ENCODE measurements at places on chromosomes 12 and 14.
A peak's percentile ranks its signal among the peaks of the same experiment; 100 is the strongest.

- no peak for DNase-seq
Measured at GRCh38 chr12:123026094-123026853, 45.8 kb downstream of the ARL6IP4 start.

DNA sequence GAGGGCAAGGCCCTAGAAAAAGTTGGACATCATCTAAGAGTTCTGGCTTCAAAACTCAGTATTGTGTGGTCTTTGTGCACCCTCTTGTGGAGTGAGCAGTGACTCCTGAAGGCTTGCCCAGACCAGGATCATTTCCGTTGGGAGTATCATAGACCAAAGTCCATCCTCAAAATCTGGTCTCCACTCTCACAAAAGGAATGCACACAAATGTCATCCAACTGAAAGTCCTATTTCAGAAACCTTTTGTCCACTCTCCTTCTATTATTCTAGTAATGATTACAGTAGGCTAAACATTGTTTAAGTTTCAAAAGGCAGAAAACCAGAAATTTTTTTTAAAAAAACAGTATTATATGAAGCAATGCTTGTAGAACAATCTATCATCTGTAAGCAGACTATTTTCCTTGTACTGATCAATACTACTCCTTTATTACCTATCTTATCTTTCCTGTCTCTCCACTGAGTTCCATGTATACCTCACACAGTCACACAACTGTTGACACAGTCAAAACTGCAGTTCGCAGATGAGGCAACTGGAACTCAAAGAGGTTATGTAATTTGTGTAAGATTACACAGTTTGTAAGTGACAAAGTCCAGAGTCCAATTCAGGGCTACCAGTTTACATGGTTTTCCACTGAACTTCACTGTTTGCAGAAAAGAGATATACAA is 41.4 kb downstream of the COX16 start:
- peak; percentile 74 for DNase-seq

DNA sequence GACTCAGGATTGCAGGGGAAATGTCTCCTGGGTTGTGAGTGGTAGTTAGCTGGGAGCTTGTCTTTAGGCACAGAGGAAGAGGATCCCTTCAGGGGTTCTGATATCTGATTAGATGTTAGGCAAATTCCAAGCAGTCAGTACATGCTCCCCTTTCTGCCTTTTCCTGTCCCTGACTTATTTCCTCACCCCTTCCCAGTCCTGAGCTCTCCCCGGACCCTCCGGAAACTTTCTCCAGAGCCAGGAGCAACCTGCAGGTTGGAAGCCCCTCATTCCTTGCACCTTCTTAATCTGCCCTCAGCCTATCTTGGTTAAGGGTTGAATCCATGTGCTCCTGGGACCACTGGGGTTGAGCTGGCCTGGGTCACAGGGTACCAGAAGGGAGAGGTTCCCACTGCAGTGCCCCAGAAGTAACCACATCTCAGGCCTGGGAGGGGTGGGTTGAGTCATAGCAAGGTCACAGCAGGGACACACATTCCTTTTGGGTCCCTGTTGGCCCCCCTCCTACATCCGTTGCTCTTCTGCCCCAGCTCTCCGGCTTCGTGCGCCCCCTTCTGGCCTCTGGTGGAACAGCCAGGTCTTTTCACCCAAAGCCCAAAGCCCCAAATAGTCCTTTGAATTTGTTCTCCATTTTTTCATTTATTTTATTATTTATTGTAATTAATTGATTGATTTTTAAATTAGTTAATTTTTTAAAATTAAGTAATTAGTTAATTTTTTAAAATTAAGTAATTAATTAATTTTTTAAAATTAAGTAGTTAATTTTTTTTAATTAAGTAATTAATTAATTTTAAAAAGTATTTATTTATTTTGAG is 1.8 kb downstream of the IGFBP6 start:
- DNase-seq: peak; percentile 78

GRCh38 chr14:63249092-63249491 is 44.8 kb downstream of the RHOJ start:
- no peak for DNase-seq

- DNase-seq: peak; percentile 50
Measured at GRCh38 chr14:50910495-50911420, 33.5 kb downstream of the PYGL start.

DNA sequence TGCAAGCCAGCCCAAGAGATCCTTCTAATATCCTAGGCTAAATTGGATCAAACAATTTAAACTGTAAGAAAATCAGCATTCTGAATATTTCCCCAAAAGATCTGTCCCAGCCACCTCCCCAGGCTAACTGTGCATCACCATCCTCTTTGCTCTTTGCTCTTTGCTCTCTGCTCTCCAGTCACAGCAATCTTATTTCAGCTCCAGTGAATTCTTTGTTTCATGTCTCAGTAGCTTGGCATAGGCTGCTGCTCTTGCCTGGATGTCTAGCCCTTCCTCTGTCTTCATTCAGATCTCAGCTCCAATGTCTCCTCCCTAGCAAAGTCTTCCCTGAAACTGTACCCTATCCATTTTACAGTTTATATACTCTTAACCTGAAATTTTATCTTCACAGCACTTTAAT is 399.8 kb upstream of the USP15 start:
- DNase-seq: no peak

GRCh38 chr14:106551265-106551664 is 1024.9 kb downstream of the TMEM121 start:
- no peak for DNase-seq

DNA sequence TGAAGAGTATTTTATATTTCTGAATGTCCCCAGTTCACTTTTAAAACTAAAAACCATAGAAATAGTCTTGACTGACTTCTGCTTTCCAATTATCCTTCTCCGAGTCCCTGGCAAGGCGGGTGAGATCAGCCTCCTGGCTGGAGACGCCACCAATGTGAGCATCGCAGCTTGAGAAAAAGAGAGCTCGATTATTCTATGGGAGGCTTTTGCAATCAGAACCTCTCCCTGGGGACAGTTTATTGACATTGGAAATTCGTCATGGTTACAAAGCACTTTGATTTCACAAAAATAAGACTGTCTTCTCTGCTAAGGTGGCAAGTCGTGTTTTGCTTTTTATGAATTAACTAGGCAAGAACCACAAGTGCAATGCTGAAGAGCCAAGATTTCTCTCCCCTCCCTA is 23.6 kb upstream of the GPHB5 start:
- peak; percentile 24 for DNase-seq

GRCh38 chr12:68420225-68421010 is 88.3 kb upstream of the MDM1 start:
- no peak for DNase-seq

GRCh38 chr12:96513166-96513565 is 23.8 kb downstream of the CFAP54 start:
- DNase-seq: peak; percentile 49

GRCh38 chr12:4603421-4603820 is 41.4 kb downstream of the DYRK4 start:
- no peak for DNase-seq

DNA sequence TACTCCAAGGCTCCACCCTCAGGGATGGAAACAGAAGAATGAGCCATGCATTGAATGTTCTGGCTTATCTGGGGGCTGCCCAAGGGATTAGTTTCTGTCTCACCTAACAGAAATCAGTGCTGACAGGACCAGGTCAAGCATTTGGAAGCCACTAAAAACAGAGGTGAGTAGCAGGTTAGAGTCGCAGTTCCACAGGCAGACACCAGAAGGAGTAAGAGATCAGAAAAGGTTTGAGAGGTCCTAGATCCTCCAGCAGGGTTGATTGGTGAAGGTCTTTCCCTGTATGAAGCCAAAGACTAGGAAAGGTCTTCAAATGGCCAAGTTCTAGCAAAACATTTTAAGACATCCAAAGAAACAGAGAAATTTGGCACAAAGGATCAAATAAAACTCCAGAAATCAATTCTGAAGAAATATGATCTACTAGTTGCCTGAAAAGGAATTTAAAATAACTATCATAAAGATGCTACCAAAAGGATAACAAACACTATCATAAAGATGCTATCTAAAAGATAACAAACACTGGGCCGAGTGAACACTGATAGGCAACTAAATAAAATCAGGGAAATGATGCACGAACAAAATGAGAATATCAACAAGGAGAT is 19.5 kb upstream of the TTC9 start:
- DNase-seq: peak; percentile 71

GRCh38 chr12:67531501-67531900 is 117.0 kb upstream of the DYRK2 start:
- no peak for DNase-seq

DNA sequence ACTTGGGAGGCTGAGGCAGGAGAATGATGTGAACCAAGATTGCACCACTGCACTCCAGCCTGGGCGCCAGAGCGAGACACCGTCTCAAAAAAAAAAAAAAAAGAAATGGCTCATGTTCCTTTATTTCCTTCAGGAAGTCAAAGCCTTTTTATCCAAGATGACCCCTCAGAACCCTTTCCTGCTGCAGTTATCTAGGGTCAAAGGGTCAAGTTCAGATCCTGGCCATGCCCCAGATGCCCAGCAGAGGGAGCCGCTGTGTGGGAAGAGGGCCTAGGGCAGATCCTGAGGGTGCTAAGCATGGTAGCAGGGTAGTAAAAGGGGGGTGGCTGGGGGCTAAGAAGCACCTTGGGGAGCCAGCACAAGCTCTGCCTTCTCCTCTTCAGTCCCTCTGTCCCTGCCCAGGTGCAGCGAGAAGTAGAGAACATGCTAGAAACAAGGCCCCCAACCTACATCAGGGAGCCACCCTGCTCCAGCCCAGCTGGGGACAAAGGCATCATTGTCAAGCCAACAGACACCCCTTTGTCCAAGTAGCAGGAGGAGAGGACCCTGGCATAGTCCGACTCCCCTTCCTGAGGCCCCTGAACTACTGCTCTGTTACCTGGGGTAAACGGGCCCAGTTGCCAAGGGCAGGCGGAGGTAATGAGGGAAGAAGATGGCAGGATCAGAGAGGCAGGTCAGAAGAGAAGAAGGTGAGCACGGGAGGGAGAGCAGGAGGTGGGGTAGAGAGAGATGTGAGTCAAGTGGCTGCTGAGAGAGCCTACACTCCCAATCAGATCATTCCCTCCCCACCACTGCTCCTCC is 6.5 kb downstream of the NFE2 start:
- peak; percentile 54 for DNase-seq

DNA sequence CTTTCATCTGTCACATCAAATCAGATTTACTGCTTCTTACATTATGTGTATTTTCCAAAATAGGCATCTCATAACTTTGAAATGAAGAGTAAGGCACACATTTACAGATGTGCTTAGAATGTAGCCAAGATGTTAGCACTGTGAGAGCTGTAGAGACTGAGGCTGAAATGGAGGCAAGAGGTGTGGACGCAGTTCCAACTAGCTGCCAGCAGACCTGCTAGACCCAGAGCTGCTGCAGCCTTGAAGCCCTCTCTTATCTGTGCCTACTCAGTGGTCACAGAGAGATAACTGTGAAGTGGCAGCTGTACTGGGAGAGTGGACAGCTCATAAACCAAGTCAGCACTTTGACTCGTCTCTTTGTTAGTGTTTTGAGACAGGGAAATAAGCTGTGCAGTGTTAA is 470.9 kb downstream of the CCER1 start:
- no peak for DNase-seq

DNA sequence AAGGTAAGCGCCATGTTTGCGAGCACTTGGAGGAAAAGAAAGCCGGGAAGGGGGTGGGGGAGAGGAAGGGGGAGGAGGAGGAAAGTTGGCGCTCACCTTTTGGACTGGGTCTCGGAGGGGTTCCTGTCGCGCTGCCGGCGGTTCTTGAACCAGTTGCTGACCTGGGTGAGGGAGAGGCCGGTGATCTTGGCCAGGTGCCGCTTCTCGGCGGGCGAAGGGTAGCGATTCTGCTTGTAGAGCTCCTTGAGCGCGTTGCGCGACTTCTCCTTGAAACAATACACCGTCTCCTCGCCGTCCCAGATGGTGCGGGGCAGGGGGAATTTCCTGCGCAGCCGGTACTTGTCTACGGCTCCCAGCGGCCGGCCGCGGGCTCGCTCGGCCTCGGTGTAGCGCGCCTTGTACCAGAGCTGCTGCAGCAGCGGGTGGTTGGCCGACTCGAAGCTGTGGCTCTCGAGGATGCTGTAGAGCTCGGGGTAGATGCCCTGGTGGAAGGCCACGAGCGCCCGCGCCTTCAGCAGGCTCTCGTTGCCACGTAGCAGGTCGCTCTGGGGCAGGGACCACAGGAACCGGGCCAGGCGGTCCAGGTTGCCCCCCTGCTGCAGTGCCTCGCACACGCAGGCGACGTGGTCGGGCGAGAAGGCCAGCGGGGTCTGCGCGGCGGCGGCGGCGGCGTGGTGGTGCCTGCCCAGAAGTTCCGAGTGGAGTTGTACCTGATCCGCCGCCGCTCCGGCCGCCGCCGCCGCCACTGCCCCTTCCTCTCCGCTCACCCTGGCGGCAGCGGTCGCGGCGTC is 840 bp downstream of the SIX4 start:
- DNase-seq: peak; percentile 73

- peak; percentile 65 for DNase-seq
Measured at GRCh38 chr12:120539303-120539702, 5.1 kb downstream of the RNF10 start.

DNA sequence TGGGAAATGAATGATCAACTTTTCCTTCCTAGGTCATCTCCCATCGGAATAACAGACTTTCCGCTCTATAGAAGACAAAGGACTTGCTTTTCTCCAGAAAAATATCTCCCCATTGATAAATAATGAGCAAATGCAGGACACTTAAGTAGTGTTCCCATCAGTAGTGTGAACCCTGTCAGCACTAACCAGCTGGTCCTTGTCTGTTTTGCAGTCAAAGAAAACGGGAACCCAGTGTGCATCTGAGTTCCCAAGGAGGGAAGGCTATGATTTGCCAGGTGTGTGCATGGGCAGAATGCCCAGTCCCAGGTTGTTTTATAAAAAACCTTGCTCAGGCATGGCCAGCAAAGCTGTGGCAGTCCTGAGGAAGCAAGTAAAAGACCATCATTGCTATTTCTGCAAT is 256.5 kb upstream of the HMGA2 start:
- DNase-seq: no peak

DNA sequence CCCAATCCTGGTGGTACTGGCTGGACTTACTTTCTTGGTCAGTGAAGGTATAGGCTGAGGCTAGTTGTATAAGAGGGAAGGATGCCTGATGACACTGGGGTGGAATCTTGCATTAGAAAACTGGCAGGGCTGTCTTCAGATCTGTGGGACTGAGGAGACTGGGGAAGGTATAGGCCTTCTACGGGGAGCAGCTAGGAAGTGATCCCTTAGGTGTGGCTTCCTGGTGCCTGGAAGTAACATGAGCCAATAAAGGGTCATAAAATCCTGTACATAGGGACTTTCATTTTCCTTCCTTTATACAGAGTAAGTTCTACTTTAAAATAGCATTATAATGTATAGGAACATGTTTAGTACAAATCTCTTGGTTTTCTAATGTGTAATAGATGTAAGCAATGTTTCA is 716.8 kb downstream of the LRFN5 start:
- no peak for DNase-seq

GRCh38 chr14:96167224-96168148 is 37.2 kb upstream of the BDKRB2 start:
- peak; percentile 87 for DNase-seq

GRCh38 chr14:89294060-89294459 is 123.0 kb downstream of the FOXN3 start:
- DNase-seq: no peak

GRCh38 chr12:95214466-95214865 is 2.8 kb downstream of the FGD6 start:
- peak; percentile 62 for DNase-seq

GRCh38 chr12:61871485-61871810 is 388.8 kb upstream of the USP15 start:
- DNase-seq: no peak

- no peak for DNase-seq
Measured at GRCh38 chr12:19894803-19895202, 455.5 kb downstream of the AEBP2 start.
